ENCODE measurements at places on chromosomes 12 and 14. TPM values are rescaled to one million over a fixed set of nuclear protein-coding genes. Genes with fewer than 3 reads are reported as not detected.

The GLIPR1L1 gene
- not detected for total RNA-seq

- DNase-seq = no peak
- no peaks in the 10 kb centered on the region for H3K27me3 ChIP-seq
- H3K36me3 ChIP-seq = no peaks in the 10 kb centered on the region
- no peaks in the 10 kb centered on the region for H3K4me1 ChIP-seq
- H3K4me3 ChIP-seq = no peak overlapping the region
Measured at GRCh38 chr14:83975841-83976770, 1553.8 kb upstream of the FLRT2 start.

The VRTN gene
- not detected for total RNA-seq

DNA sequence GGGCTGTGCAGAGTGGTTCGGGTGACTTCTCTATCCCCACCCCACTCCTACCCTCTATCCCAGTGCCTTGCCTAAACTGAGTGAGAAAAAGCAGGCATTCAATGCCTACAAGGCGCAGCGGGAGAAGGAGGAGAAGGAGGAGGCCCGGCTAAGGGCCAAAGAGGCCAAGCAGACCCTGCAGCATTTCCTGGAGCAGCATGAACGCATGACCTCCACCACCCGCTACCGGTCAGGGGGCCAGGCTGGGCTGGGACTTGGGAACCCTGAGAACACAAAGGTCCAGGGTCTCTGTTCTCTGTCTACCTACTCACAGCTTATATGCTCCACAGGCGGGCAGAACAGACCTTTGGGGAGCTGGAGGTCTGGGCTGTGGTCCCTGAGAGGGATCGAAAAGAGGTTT lies 11.7 kb downstream of the PRPF40B start:
- DNase-seq = no peak
- H3K27ac ChIP-seq = no peak overlapping the region
- no peaks in the 10 kb centered on the region for H3K4me1 ChIP-seq

- no peak overlapping the region for H3K27ac ChIP-seq
- no peaks in the 10 kb centered on the region for H3K4me1 ChIP-seq
- H3K36me3 ChIP-seq = no peaks in the 10 kb centered on the region
- DNase-seq = no peak
Measured at GRCh38 chr14:94921882-94922585, 152.1 kb upstream of the GSC start.

DNA sequence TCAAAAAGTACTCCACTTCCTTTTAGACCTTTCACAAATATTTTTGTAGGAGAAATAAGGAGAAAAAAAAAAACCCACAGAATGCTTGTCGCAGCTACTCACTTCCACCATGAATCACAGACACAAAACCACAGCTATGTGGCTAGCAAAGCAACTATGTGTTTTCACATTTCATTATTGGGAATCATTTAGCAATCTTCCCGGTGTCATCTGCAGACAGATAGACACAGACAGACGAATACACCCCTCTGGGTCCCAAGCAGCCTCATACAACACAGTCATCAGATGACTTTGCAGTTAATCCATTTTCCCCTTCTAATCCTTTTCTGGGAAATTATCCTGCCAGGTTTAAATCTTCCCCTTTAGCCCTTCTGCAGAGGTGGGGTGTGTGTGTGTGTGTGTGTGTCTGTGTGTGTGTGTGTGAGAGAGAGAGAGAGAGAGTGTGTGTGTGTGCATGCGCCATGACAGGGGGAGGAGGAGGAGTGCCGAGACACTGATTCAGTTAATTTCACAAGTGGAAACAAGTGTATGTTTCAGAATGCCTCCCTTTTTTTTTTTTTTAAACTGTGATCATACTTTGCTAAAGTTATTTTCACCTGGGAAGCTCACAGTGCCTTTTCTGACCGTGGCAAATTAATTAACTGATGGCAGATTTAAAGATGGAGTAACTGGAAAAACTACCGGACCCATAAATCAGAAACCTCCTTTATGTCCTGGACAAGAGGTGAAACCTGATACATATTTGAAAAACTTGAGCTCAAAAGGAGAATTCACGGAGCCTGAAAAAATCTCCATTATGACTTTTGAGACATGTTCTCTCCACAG lies 39.9 kb downstream of the LTBP2 start:
- H3K4me1 ChIP-seq = peaks cover 55% of the 10 kb centered on the region
- no peak overlapping the region for H3K4me3 ChIP-seq
- no peaks in the 10 kb centered on the region for H3K27me3 ChIP-seq

DNA sequence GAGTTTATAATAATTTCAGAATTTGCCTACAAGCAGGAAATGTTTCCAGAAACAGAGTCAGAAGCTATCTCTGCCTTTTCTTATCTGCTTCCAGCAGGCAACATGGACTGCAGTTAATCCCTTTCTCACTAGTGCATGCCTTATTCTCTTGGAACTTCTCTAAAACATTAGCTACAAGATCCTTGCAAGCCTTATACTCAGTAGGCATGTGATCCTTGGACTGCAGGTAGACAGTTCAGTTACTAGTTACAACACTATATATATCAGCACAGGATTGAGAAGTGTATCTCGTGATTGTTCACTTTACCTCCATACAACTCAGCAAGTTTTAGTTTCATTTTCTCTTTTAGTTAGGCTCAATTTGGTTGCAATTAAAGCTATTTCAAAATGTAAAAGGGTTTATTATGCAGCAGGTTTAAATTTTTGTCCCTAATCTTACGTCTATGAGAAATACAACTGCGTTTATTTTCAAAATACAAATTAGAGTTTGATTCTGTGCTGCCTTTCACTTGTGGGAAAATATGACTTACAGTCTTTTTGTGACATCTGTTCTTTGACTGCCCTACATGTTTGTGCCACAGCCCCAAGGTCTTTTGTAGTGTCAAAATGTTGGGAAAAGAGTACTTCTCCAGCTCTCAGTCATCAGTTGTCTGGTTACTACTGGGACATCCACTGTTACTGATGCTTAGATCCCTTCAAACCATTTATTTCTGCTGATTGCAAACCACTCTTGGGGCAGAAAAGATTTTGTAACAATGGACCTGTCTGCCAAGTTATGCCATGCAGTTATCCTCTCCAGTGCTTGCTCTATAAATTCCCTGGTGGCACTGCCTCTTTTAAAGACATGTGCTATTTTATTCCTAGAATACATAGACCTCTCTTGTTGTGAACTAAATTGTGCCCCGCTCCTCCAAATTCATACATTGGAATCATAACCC lies 709.0 kb upstream of the FOXG1 start:
- H3K4me1 ChIP-seq = no peaks in the 10 kb centered on the region
- no peaks in the 10 kb centered on the region for H3K36me3 ChIP-seq
- H3K4me3 ChIP-seq = no peak overlapping the region

GRCh38 chr12:46370792-46371717 lies 1.5 kb downstream of the SLC38A2 start:
- H3K36me3 ChIP-seq = peaks cover 21% of the 10 kb centered on the region
- peaks cover 35% of the 10 kb centered on the region for H3K4me1 ChIP-seq
- H3K4me3 ChIP-seq = peak overlapping the region; percentile 72
- H3K27me3 ChIP-seq = no peaks in the 10 kb centered on the region

DNA sequence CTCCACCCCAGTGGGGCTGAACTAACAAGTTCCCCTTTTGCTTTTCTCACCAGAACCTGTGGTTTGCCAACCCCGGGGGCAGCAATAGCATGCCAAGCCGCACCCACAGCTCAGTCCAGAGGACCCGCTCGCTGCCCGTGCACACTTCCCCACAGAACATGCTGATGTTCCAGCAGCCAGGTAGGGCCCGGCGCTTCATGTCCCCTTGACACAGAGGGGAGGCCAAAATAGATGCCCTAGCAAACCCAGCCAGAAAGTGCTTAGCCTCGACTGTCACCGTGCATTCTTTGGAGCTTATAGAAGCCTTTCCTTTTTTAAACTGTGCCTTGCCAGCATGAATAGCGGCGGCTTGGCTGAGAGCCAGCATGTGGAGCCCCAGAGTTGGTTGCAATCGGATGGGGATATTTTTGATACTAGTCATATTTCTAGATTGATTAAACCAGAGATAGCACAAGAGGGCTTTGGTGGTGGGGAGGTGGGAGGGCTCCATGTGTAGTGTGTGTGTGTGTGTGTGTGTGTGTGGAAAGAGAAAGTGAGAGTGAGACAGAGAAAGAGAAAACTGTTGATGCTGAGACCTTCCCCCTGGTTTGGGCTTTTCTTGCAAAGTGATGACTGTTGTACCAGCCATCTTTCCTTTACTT lies 126.1 kb downstream of the GCH1 start:
- no peak for DNase-seq
- peaks cover 53% of the 10 kb centered on the region for H3K4me1 ChIP-seq
- peaks cover 58% of the 10 kb centered on the region for H3K36me3 ChIP-seq
- no peaks in the 10 kb centered on the region for H3K27me3 ChIP-seq
- no peak overlapping the region for H3K27ac ChIP-seq
- H3K4me3 ChIP-seq = no peak overlapping the region

- DNase-seq = no peak
- H3K4me1 ChIP-seq = no peaks in the 10 kb centered on the region
- H3K27ac ChIP-seq = no peak overlapping the region
- no peaks in the 10 kb centered on the region for H3K27me3 ChIP-seq
- H3K36me3 ChIP-seq = no peaks in the 10 kb centered on the region
Measured at GRCh38 chr12:45517381-45517780, 212.1 kb upstream of the ARID2 start.

- no peaks in the 10 kb centered on the region for H3K27me3 ChIP-seq
- DNase-seq = no peak
- H3K4me1 ChIP-seq = no peaks in the 10 kb centered on the region
- H3K4me3 ChIP-seq = no peak overlapping the region
Measured at GRCh38 chr14:90266441-90267154, 10.2 kb downstream of the PSMC1 start.

The PTCSC3 gene
- not detected for total RNA-seq

DNA sequence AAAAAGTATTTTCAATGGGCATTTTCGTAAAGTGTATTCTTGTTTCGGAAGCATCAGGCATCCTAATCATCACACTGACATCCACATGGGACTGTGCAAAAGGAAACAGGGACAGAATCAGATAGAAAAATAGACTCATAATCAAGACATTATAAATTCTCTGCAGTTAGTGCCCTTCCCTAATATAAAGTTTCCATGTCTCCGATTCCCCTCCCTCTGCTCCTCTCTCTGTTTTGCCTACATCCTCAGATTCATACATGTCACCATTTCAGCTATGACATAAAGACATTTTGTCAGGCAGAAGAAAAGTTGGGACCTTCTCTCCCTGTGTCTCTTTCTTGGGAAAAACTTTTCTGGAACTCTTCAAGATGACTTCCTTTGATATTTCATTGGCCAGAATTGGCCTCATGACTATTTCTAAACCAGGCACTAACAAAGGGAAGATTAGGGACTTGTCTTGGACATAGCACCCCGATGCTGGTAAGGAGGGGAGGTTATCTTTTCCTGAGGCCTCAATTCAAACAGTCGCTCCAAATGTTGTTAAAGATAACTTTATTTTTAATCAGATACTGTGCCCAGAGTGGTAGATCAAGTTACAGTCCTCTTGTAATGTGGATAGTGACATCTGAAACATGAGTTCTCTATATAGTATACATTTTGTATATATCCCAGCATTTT lies 212.1 kb upstream of the BTG1 start:
- H3K27me3 ChIP-seq = no peaks in the 10 kb centered on the region
- H3K4me3 ChIP-seq = no peak overlapping the region
- peaks cover 2% of the 10 kb centered on the region for H3K4me1 ChIP-seq
- no peak for DNase-seq
- no peaks in the 10 kb centered on the region for H3K36me3 ChIP-seq
- H3K27ac ChIP-seq = no peak overlapping the region

DNA sequence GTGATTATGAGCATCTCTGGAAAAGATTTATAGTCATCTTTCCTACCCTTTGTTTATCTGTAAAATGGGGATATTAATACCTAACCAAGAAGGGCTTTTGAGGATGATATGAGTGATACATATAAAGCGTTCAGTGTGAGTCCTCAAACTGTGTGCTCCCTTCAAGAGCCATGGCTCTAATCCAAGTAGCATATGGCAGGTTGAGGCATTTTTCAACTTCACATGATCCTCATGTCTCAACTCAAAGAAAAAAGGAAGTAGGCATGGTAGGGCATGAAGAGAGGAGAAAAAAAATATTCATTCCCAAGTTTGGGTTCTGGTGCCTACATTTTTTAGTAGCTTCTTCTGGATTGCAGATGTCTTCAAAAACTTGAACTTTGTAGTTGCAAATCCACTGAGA lies 286.3 kb upstream of the ATP2B1 start:
- no peak overlapping the region for H3K27ac ChIP-seq
- H3K4me1 ChIP-seq = no peaks in the 10 kb centered on the region
- H3K36me3 ChIP-seq = no peaks in the 10 kb centered on the region
- DNase-seq = no peak
- H3K4me3 ChIP-seq = no peak overlapping the region
- no peaks in the 10 kb centered on the region for H3K27me3 ChIP-seq

The MANSC1 gene
- 10.8 TPM for total RNA-seq

- no peaks in the 10 kb centered on the region for H3K4me1 ChIP-seq
- no peak for DNase-seq
- no peaks in the 10 kb centered on the region for H3K27me3 ChIP-seq
- peaks cover 84% of the 10 kb centered on the region for H3K36me3 ChIP-seq
- H3K4me3 ChIP-seq = no peak overlapping the region
Measured at GRCh38 chr12:56141946-56142784, 10.2 kb upstream of the MYL6B start.

The FBLN5 gene
- 215 TPM for total RNA-seq

DNA sequence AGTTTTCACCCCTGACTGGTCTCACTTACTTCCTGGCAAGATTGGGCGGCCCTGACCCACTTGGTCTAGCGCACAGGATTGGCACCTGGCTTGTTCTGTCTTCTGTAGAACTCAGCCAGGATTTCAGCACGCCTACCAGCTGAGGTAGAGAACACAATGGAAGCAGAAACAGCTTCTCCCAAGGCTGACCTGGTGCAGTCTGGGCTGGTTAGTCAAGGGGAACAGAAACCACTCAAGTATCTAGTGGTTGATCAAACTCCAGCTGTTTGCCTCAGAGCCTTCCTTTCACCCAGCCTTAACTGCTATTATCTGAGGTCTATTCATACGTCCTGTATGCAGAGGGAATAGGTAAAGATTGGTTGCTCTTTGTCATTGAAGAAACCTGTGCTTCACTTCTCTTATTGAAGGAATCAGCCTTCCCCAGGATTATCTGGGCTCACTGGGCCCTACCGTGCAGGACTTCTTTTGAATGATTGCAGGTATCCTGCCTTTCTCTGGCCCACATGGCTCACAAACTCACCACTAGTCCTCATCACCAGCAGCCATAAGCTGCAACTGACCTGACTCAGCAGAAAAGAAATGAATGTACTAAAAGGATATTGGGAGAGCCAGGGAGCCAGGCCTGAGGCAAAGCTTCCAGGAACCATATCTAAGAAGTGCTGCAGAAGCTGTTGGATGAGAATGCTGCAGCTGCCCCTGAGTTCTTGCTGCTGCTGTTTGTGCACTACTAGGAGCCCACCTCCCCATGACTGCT lies 2.5 kb upstream of the PLEKHD1 start:
- no peak overlapping the region for H3K27ac ChIP-seq
- no peaks in the 10 kb centered on the region for H3K36me3 ChIP-seq
- H3K4me3 ChIP-seq = no peak overlapping the region
- DNase-seq = no peak
- H3K27me3 ChIP-seq = no peaks in the 10 kb centered on the region
